ENCODE measurements at places on chromosomes 12 and 14.

DNA sequence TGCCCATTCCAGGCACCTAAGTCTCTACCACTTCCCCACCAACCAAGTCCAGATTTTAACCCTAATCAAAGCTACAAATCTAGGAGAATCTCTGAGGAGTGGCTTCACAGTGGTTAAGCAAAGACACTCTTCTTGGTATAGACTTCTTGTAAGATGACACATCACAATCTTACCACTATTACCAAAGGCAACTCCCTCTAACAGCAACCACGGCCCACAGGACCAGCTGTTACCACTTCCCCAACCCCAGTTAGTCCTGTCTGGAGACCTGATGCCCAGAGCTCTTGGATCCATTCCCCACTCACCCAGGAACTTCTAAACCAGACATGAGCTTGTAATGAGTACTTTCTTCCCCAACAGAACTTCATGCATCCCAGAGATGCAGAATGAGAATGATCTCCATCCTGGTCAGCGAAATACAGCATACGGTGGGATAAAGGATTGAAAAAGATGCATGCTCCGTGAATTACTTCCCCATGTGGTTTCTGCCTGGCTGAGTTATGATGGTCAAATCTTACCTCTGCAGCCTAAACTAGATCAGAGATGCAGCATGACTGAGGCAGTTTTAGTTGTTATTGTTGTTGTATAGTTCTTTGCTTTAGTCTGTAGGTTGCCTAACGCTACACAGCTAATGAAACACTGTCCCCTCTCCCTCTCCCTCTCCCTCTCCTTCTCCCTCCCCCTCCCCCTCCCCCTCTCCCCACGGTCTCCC lies 87.7 kb upstream of the FOXN3 start:
- DNase-seq, result no peak

- no peak for DNase-seq
Measured at GRCh38 chr12:116542345-116542956, 16.7 kb upstream of the MAP1LC3B2 start.

- no peak for DNase-seq
Measured at GRCh38 chr14:25411781-25412757, 362.1 kb upstream of the STXBP6 start.

DNA sequence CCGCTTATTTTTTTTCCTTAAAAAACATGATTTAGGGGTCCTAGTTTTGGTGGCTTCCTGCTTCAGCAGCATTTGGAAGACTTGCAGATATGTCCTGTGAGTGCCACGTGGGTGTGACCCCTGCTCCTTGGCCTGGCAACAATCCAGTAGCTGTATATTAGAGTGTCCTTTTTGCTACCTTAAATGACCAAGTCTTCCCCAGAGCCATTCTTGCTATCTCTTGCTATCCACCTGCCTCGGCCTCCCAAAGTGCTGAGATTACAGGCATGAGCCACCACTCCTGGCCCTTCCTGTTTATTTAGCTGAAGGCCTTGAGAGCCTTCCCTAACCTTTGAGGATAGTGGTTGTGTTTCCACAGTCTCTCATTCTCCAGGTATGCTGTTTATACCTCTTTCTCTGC lies 17.0 kb downstream of the TPCN1 start:
- DNase-seq, result no peak

GRCh38 chr12:4193821-4194220 lies 79.7 kb upstream of the CCND2 start:
- no peak for DNase-seq

GRCh38 chr14:101878822-101879528 lies 85.4 kb upstream of the DYNC1H1 start:
- DNase-seq, result no peak

- no peak for DNase-seq
Measured at GRCh38 chr14:37172024-37172869, at the start of gene SLC25A21. TSS of gene SLC25A21 (minus strand) at chr14:37172606.

- DNase-seq, result no peak
Measured at GRCh38 chr12:118456741-118457140, 80.4 kb downstream of the SUDS3 start.

- no peak for DNase-seq
Measured at GRCh38 chr12:46224386-46224785, 44.5 kb downstream of the SLC38A1 start.

DNA sequence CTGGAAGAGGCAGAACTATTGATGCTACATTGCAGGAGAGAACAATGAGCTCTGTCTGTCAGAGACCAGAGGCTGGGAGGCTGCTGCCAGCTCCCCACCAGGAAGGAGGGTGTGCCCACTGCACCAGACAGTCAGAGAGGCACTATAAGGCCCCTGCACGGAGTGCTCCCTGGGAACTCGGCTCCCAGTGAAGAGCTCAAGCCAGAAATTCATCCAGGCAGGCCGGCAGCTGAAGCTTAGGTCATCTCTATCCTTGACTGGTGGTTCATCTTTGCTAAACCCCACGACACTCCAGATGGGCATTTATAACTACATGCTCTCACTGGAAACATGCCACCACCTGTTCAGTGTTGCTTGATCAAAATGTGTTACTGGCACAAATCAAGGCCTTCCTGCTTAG lies 65.1 kb upstream of the GPATCH2L start:
- DNase-seq, result no peak

- no peak for DNase-seq
Measured at GRCh38 chr14:104938436-104938835, 13.8 kb downstream of the PLD4 start.

DNA sequence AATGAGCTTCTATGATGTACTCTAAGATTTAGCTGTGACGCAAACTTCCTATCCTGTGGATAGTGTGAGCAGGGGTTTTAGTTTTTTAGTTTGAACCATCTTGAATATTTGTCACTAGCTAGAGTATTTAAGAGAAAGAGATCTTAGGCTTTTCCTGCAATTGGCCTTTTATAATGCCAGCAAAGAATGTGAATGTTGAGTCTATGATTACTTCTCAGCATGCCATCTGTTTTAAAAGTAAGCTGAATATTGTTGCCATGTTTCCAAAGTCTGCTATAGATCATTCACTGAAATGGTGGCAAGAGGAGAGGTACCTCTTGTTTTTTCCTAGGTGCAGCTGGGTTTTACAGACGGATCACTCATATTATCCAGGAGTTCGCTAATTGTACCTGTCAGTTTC lies 1783.6 kb upstream of the FLRT2 start:
- DNase-seq, result no peak

GRCh38 chr12:131104463-131105350 lies 151.0 kb downstream of the ADGRD1 start:
- peak; percentile 84 for DNase-seq

DNA sequence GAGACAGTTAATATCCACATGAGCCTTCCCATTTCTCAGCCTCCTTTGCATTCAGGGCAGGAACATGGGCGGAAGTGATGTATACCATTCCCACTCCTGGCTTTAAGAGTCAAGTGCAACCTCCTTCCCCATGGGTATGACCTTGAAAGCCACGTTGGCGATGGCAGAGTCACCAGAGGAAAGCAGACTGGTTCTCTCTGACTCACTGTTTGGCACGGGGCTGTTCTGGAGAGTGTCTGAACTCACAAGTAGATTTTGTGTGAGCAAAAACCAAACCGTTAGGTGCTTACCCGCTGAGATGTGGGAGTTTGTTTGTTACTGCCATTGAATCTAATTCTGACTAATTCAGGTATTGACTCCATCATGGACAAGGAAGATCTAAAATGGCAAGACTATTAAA lies 36.7 kb upstream of the PZP start:
- DNase-seq, result no peak

DNA sequence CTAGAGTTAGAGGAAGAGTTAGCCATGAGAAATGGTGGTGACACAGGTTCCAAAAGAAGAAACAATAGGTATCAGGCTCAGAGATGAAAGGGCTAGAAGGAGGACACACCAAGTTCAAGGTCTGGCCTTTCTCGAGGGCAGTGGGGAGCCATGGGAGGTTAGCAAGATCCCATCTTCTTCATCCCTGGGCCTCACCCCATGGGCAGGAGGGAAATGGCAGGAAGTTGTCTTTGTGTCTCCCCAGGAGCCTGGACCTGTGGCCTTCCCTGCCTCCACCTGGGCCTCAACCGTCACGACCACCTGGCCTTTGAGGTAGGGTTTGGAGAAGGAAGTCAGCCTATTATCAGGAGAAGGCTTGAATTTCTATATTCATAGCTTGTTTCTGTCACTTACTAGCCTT lies 5.8 kb upstream of the AQP2 start:
- no peak for DNase-seq

DNA sequence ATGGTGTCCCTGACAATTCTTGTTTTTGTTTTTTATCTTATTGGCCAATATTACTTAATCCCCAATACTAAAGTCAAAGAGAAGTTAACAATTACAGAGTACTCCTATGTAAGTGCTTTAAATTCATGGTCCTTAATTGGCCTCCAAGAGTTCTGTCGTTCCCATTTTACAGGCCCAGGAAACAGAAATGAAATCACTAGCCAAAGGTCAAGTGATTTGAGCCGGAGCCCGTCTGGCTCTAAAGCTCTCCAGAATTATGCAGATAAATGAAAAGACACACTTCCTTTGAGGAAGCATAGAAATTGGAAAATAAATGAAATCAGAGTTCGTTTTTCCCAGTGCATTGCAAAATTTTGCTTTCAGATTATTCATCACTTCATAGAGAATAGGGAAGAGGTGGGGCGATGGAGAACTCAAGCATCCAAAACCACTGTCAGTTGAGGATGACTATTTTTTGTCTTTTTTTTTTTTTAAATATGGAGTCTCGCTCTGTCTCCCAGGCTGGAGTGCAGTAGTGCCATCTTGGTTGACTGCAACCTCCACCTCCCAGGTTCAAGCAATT lies 78.5 kb downstream of the MAP1LC3B2 start:
- no peak for DNase-seq

GRCh38 chr14:87725318-87725717 lies 267.7 kb downstream of the GALC start:
- no peak for DNase-seq

- no peak for DNase-seq
Measured at GRCh38 chr14:102095871-102096568, 9.2 kb upstream of the HSP90AA1 start.

GRCh38 chr12:123367511-123367910 lies 2.9 kb upstream of the SBNO1 start:
- no peak for DNase-seq

DNA sequence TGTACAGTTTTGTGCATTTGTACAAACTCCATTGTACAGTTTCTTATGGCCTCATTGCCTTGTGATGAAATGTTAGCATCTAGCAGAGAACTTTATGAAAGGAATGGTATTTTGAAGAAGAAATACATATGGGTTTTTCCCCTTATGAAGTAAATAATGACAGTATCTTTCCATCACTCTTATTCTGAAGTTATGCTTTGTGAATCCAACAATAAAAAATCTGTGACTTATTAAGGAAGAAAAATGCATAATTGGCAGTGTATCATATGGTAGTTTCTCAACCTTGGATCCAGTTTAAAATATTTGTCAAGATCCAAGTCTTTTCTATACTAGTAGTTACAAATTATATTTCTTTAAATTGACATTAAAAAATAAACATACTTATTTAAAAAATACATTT lies 859.1 kb upstream of the FLRT2 start:
- DNase-seq, result no peak

GRCh38 chr12:2046957-2047356 lies 5.8 kb upstream of the CACNA1C start:
- DNase-seq, result no peak

DNA sequence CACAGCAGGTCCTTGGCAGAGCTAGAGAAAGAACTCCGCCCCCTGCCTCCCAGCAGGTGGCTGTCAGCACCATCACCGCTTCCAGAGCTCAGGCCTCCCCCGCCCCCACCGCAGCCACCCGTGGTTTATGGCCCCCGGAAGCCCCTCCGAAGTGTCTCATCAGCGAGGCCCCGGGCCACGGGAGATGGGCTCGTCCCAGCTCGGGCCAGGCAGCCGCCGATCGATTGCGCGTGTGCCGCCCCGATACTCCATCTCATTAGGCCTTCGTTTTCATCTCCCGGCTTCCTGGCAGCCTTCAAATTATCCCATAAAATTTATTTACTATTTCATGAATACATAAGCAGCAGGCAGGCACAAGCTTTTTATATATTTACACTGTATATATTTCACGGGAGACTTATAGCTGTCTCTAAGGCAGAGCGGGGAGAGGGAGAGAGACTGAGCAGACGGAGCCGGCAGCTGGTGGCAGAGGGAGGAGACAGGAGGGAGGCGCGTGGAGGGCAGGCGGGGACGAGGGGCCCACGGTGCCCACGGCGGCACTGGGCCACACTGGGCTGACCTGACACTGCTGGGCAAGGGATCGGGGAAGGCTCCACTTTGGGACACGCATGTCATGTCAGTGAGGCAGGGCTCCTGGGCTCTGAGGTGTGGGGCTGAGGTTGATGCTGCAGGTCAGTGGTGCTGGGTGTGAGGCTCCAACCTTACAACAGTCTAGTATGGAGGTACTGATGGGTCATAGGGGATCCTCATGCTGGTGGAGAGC lies 241.2 kb downstream of the RBM19 start:
- DNase-seq, result no peak

- no peak for DNase-seq
Measured at GRCh38 chr12:115638733-115639647, 638.5 kb downstream of the MED13L start.

DNA sequence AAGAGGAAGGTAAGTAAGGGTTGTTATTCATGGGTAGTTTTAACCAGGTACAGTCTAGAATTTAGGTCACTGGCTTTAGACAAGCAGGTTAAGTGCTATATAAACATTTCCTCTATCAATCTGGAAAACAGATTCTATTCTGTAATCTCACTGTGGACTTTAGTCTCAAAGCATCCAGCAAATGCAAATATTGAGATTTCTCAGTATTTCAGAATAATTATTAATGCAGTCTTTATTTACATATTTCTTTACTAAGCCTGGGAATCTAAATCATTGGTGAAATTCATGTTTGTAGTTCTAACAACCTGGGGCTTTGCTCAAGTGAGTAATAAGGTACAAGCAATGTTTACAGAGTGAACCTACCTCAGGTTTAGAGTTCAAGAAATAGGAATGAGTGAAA lies 61.9 kb downstream of the SLC41A2 start:
- no peak for DNase-seq

- no peak for DNase-seq
Measured at GRCh38 chr12:78683031-78683430, 181.5 kb upstream of the SYT1 start.

DNA sequence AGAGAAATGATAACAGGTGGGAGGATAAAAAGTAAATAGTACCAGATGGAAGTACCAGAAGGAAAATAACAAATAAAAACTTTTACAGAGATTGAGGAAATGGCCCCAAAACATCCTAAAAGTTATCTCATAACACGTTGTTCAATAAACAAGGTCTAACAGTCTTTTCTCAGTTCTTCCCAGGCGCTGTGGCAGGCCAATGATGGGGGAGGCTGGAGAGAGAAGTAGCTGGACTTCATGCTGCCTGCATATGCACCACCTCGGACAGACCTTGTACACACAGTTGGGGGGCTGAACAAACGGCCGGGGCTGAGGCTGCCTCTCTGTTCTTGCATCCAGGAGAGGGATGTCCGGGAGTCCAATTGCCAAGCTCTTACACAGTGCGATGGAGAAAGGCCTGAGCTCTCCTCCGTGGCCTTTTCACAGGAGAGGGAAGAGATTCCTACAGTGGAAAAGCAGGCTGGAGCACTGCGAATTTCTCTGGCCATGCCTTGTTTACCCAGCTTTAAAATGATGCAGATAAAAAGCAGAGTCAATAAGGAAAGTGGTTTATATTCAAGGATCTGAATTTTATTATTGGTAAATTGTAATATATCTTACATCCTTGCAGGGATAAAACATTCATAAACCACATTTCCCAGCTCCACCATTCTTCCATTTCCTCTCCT lies 109.8 kb downstream of the PHLDA1 start:
- DNase-seq, result no peak

Data from activated CD4-positive, alpha-beta T cell treated with anti-CD3 and anti-CD28 coated beads, Interleukin-2, amount 50 U/mL, for 1 hour (primary cell).